SK-N-SH treated with all-trans-retinoic acid at 6 μM for 48 hours (cell line): ENCODE measurements at places on chromosomes 5 and 9.

DNA sequence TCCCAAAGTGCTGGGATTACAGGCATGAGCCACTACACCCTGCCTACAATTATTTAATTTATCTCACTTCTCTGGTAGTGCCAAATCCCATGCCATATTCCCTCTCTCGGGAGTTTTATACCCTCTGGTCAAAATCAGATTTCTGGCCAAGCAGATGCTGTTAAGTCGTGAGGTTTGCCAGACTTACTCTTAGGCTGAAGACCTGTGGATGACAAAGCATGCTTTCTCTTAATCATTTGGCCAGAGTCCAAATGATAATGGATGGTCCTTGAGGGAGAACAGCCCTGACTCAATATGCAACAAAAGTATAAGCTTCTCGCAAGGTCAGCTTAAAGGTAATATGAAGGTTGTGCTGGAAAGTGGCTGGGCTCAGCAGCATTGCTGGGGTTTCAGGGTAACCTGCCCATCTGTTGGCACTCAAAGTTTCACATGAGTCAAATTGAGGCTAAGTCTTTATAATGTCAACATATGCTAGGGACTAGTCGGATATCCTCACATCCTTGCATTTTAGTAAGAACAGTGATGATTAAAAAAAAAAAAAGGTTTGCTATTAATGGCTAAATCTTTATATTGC lies 280.1 kb downstream of the KIF4B start:
- no peak; the same call in 2 of the 3 replicates for ATAC-seq

DNA sequence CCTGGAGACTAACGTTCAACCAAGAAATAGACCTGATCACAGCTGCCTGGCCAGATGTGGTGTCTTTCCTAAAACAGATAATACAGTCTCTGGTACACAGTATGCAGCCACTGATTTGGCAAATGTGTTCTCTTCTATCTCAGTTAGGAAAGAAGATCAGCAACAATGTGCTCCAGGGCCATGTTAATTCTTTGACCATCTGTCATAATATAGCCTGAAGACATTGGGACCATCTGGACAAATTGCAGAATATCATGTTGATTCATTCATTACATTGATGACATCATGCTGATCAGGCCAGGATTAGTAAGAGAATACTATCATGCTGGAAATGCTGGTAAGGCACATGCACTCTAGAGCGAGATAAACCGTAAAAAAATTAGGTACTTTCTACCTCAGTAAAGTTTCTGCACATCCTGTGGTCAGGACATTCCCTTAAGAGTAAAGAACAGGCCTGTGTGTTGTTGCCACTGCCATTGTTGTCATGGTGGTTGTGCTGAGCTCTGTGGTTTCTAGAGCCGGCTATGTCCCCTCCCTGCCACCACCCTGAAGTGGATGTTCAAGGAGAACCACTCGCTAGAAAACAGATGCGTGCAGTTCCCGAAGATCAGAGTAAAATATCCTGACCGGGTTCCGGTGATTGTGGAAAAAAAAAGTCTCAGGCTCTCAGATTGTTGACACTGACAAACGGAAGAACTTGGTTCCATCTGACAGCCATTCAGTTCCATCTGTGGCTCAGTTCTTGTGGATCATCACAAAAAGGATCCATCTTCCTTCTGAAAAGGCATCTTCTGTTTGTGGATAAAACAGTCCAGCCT lies 6.4 kb upstream of the JMY start:
- ATAC-seq: no peak

GRCh38 chr5:151719228-151720000 lies 32.7 kb upstream of the SPARC start:
- ATAC-seq: peak; percentile 79

DNA sequence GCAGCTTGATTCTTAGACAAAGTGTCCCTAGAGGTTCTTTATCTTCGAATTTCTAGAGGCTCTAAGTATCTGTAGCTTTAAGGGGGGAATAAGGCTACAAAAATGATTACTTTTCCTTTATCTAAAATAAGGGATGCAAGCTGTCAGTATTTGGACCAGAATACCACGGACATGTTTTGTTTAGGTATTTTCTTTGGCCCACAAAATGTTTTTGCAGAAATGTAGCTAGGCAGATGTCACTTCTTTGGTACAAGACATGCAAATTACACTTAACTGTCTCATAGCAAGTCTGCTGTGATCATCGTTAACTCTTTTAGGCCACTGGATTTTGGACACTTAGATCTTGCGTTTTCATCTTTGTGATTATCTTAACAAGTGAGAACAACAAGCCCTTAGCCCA lies 2.5 kb downstream of the SPINK7 start:
- no peak for ATAC-seq

- ATAC-seq: no peak
Observed at GRCh38 chr5:119322312-119322947, 33.4 kb upstream of the TNFAIP8 start.

GRCh38 chr9:106875529-106875928 lies 12.6 kb downstream of the ZNF462 start:
- ATAC-seq: no peak

GRCh38 chr5:175102717-175103116 lies 341.3 kb downstream of the DRD1 start:
- ATAC-seq: no peak

DNA sequence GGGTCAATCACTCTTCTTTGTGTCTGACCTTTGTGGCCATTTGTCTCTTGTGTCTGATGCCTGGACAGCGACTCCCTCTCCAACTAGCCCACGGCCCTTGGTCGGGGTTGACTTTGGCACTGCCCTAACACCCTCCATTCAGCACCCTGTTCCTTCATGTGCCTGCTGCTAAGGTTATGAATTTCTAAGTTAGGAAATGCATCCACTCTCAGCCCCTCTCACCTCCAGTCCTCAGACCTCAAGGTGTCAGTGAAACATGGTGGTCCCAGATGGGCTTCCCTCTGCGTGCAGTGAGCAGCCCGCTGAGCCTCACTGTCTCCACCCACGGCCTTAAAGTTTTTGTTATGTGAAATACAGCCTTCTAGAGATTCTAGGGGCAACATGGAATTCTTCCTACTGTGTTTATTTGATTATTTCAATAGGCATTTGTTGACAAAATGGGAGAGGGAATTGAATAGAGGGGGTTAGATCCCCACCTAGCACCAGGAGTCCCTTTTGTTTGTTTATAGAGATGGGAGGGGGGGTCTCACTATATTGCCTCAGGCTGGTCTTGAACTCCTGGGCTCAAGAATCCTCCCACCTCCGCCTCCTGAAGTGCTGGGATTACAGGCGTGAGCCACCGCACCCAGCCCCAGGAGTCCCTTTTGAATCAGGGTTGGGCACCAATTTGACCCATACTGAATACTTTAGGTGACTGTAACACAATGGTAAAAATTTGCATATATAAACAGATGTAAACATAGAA lies 1.6 kb upstream of the GLIPR2 start:
- ATAC-seq: no peak

- ATAC-seq: no peak
Observed at GRCh38 chr5:13917061-13917460, 27.4 kb downstream of the DNAH5 start.

DNA sequence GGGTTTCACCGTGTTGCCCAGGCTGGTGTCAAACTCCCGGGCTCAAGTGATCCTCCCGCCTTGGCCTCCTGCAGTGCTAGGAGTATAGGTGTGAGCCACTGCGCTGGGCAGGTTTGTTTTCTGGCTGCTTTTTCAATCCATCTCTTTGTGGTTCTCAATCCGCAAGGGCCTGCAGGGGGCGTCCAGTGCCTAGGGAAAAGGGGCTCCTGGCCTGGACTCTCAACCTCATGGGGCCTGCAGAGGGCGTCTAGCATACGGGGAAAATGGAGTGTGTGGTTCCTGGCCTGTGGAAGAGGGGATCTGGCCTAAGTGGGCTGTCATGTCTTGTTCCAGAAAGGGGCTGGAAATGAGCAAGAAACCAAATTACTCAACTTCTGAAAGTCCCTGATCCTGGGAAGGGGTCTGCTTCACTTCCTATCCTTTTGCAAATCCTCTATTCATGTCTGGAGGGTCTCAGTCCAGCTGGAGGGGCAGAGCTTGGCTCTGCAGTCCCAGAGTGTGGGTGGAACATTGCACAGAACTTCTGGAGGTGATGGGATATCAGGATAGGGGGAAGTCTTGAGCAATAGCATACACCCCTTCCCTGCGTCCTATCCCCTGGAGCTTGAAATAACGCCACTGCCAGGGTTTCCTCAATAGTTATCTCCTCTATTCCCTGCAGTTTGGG lies 12.7 kb upstream of the CCL27 start:
- ATAC-seq: peak; percentile 98
